ENCODE measurements at places on chromosomes 1 and 21. TPM values are rescaled to one million over a fixed set of nuclear protein-coding genes. Genes with fewer than 3 reads are reported as not detected.
A peak's percentile ranks its signal among the peaks of the same experiment; 100 is the strongest.

- no peak for DNase-seq
Measured at GRCh38 chr1:201015551-201016091, 7.9 kb downstream of the KIF21B start.

Gene RGS13
- total RNA-seq: not detected

Gene TMEM200B
- not detected for total RNA-seq

DNA sequence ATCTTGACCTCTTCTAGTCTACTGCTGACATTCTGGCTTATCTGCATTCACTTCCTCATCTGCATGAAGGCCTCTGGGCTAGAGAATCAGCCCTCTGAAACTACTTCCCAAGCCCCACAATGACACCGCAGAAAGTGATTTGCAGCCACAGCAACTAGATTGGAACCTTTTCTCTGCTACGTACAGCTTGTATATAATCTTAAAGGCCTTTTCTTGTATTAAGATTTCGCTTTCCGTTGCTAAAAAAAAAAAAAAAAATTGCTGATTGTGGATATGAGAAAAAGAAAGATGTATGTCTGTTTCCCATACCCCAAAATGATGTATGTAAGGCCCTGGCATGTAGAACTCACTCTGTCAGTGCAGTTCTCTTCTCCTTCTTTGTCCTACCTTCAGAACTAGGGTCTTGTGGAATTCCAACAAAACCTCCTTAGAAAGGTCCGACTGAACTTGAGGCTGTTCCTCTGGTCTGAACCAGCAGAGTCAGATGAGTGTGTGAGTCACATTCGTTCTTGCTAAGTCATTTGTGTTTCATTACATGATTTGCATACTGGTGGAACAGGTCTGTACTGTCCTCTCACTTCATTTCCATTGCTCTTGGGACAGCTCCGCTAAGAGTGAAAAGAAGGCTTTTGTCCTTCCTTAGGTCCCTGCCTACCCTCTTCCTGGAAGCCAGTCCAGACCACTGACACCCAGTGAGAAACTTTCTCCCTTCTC lies 62.7 kb downstream of the PLPP3 start:
- no peak for DNase-seq

Gene CD1B
- not detected for total RNA-seq

GRCh38 chr1:167950569-167950968 lies 13.7 kb upstream of the MPC2 start:
- DNase-seq: no peak

- no peak for DNase-seq
Measured at GRCh38 chr1:37157634-37158033, 123.3 kb upstream of the GRIK3 start.

DNA sequence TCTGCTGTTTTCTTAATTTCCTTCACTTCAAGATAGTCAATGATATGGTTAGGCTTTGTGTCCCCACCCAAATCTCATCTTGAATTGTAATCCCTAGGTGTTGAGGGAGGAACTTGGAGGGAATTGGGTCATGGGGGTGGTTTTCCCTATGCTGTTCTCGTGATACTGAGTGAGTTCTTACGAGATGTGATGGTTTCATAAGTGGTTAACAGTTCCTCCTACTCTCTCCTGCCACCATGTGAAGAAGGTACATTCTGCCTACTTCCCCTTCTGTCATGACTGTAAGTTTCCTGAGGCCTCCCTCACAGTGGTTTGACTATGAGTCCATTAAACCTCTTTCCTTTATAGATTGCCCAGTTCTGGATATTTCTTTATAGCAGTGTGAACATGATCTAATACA lies 74.0 kb upstream of the SAMSN1 start:
- DNase-seq: no peak

- no peak for DNase-seq
Measured at GRCh38 chr1:234310460-234310817, 62.8 kb upstream of the COA6 start.

- no peak for DNase-seq
Measured at GRCh38 chr1:199264283-199264682, 625.4 kb downstream of the PTPRC start.

DNA sequence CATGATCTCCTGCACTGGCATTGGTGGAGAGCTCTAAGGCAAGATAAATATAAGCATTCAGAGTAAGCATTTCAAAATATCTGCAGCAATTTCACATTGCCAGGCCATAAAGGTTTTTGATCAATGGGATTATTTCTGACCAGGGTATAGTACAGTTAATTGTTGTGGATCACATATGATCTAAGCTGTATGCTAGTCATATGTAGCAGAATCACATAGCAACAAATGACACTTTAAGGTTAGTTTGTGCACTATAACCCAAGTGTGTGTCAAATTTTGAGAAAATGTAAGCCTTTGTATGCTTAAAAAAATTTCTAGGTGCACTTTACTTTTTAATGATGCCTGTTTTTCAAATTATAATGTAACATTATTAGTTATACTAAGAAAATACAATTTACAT lies 386.0 kb upstream of the ADAMTS5 start:
- no peak for DNase-seq

DNA sequence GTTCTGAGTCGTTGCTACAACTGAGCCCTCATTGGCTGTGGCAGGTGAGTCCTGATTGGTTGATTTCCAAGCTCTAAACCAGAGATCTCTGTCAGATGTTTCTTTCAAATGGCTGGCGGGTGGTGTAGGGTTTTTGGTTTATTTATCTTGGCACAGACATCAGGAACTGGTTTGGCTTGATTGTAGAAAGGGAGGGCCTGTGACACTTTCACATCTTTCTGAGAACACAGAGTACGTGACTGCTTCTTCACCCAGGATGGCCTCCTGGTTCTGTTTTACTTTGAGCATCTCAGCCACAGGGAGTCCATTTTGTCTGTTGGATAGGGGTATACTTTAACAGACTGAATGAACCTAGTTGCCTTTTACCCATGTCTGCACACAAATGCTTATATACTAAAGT lies 89.4 kb upstream of the GPR52 start:
- no peak for DNase-seq

GRCh38 chr1:158799689-158800088 lies 18.7 kb upstream of the OR6N2 start:
- no peak for DNase-seq

DNA sequence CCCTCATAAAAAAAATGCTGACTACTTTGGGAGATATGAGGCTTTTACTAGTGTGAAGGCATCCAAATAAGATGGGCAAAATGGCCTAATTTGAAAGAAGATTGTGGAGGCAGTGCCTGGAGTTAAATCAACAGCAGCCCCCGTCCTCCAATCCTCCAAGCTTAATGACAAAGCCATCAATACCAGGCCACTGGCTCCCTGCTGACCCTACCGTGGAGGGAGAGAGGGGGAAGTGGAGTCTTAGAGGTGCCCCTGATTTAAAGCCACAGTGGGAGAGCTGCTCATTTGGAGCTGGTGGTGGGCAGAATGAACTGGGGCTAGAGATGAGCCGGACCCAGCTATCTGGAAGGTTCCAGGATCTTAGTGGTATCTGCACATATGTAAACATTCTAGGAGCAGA lies 24.3 kb upstream of the KNCN start:
- DNase-seq: no peak

Gene ZP4
- not detected for total RNA-seq

- DNase-seq: no peak
Measured at GRCh38 chr21:15617964-15618363, 111.8 kb upstream of the USP25 start.

DNA sequence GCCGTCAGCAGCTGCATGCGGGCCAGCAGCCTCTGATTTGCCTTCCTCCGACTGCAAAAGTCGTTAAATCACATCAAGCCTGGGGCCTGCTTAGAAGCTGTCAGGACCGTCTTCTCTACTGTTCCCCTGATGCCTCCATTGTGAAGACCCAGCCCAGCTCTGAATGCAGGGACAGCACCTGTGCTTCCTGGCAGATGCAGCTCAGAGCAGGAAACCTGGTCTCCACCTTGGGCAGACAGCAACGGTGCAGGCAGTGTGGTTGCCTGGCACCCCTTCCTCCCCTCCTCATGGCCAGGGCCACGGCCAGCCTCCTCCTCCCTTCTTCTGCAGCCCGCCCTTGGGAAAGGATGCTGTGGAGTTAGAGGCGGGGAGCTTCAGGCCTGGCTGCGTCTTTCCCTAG lies 92.3 kb upstream of the COL6A1 start:
- no peak for DNase-seq

GRCh38 chr1:206577626-206578025 lies 34.6 kb downstream of the EIF2D start:
- DNase-seq: no peak

DNA sequence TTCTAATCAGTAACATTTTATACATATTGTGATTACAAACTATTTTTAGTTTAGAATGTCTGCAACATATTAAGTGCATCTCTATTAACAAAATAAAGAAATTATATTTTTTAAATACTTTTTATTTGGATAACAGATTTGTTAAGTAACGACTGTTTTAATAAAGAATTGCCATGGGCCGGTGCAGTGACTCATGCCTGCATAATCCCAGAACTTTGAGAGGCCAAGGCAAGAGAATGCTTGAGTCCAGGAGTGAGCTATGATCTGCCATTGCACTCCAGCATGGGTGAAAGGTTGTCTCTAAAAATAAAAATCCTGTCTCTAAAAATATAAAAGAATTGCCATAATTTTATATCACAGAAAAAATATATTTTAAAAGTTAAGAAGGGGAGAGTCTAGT lies 4.1 kb downstream of the LRRIQ3 start:
- no peak for DNase-seq

DNA sequence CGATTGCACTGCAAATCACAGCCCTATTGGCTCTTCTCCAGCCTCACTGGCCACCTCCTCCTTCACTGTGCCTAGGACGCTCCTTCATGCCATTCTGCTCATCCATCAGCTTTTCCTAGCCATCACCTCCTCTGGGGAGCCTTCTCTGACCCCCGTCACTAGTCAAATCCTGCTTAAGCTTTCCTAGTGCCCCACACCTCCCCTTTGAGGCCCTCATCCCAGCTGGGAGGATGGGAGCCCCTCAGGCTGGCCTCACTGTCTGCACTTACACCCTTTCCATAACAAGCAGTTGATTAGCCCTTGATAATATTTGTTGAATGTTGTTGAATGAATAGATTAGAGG lies 50.7 kb downstream of the KLHDC7A start:
- DNase-seq: no peak

Gene CHD1L
- total RNA-seq: 29.5 TPM

Gene SEMA4A
- 1.2 TPM for total RNA-seq

DNA sequence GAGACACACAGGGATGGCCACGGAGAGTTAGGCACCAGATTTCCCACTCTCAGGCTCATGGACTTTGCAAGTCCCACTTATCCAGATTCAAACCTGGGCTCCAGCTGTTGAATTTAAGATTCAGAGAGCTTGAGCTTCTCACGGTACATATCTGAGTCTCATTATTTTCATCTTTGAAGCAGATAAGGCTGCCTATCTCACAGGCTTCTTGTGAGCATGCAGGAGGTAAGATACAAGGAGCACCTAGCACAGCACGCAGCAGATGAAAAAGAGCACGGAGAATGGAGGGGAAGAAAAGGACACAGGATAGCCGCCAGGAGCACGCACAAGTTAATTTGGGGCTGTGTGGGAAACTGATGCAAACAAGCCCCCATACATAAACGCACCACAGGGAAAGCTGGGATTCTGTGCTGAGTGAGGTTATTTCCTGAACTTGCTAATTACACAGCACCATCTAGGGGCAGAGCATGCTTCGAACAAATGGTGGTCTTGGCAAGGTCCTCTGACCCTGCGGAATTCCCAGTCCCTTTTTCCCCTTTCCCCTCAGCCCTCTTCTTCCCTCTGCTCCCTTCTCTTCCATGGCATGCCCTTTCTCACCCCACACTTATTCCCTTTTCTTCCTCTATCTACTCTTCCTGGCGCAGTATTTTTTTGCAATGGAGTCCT lies 134.7 kb upstream of the VANGL1 start:
- no peak for DNase-seq

Gene PLA2G2F
- total RNA-seq: not detected

Gene B4GALT2
- 2.1 TPM for total RNA-seq

Gene C1QB
- 2.1 TPM for total RNA-seq

Gene FCAMR
- total RNA-seq: not detected

Gene PRR9
- not detected for total RNA-seq

Gene KRTAP10-8
- not detected for total RNA-seq

DNA sequence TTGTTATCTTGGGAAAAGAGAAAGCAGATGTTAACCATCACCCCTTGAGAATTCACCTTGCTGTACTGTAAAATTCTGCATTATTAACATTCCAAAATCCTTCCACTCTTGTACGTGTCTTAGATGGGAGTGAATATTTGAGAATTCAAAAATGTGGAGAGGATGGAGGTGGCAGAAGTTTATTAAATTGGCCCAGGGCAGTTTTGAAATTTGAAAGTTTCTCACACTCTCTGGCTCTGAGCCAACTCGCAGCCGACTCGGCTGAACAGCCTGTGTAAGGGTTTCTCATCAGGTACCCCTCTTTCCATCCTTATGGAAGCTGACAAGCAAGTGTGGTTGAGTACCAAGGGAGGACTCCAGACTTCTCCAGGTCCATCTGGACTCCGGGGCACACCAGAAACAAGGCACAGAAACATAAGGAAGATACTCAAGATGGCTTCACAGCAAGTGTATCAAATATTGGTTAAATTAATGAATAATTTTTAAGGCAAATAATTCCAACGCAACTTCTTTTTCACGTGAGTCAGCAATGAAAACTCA lies 45.1 kb downstream of the RRAGC start:
- no peak for DNase-seq

GRCh38 chr21:42833439-42833815 lies 45.9 kb downstream of the WDR4 start:
- peak; percentile 61 for DNase-seq

Gene LCE1E
- total RNA-seq: not detected

Gene CBS
- not detected for total RNA-seq

DNA sequence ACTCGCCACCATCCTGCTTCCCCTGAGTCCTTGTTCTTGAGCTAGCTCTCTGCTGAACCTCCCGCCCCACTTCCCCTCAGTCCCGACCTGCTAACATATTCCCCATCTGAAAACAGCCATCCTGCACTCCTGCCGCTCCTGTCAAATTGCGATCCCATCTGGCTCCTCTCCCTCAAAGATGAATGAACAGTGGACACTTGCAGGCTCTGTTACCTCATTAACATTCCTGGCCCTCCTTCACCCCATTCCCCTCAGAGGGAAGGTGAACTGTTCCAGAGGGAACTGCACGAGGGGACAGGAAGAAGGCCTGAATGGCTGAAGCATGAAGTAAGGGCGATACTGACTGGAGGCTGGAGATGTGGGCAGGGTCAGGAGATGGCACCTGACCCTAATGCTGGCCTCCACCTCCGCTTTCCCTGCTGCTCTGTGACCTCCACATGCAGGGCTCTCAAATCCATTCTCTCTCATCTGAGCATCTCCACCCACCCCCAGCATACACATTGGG lies 7.4 kb upstream of the CELSR2 start:
- DNase-seq: no peak
